ENCODE measurements at places on chromosomes 2 and 18. TPM values are rescaled to one million over a fixed set of nuclear protein-coding genes. Genes with fewer than 3 reads are reported as not detected.

GRCh38 chr18:31040686-31041270, 1.8 kb downstream of the DSC3 start:
- no peak for DNase-seq

The FAM110C gene
- 0.69 TPM for polyA plus RNA-seq

DNA sequence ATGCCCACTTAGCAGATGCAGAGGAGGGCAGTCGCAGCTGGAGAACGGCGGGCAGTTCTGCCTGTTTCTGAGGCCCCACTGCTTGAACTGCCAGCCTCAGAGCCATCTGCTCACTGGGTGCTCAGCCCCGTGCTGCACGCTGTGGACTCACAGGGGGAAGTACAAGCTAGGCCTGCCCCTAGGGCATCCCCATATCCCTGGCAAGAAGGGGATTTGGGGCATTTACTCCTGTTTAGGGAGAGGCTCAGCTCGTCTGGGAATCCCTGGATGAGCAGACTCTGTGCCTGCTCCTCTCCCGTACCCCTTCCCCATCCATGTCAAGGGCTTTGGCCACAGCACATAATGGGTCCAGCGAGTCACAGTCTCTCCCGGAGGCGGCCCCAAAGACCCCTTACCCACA, 169.8 kb upstream of the PKDCC start:
- no peak for DNase-seq

DNA sequence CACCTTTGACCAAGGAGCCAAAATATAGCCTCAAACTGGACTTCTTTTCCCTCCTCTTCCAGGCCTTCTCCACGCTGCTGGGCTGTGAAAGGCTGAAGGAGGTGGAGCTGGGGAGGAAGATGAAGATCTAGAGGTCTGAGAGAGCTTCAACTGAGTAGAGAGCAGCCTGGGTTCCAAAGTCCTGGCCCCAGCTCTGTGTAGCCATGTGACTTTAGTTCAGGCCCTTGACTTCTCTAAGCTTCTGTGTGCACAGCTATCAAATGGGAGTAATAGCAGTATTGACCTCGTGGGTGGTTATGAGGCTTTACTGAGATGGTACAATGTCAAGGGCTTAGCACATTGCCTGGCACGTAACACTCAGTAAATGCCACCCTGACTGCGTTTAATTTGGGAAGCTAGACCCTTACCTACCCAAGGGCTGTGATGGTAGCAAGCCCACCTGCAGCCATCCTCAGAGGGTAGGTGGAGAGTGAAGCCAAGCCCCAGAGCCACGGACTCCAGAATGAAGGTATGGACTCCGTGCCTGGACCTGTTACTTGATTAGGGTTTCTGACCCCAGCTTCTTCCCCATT, 38.4 kb downstream of the SERTAD2 start:
- no peak for DNase-seq

GRCh38 chr2:120367649-120368048, 21.7 kb downstream of the INHBB start:
- DNase-seq, result no peak

GRCh38 chr2:200758341-200758740, 53.4 kb upstream of the BZW1 start:
- DNase-seq, result no peak

The GGCX gene
- 22.5 TPM for polyA plus RNA-seq

The CMPK2 gene
- 5.3 TPM for polyA plus RNA-seq
